Spinal cord (tissue), 10 donors: ENCODE measurements at places on chromosomes 3 and 15. TPM values are rescaled to one million over a fixed set of nuclear protein-coding genes. Genes with fewer than 3 reads are reported as not detected.

The CHL1 gene
- polyA plus RNA-seq: 219 TPM

The GMNC gene
- 2.9 TPM for polyA plus RNA-seq

The FBN1 gene
- 33.3 TPM for polyA plus RNA-seq

The RBP2 gene
- 0.23 TPM for polyA plus RNA-seq

The CLDN18 gene
- polyA plus RNA-seq: 1.3 TPM

The EPHB1 gene
- polyA plus RNA-seq: 31.0 TPM

The CPLX3 gene
- 0.68 TPM for polyA plus RNA-seq

The NUTM1 gene
- 0.06 TPM for polyA plus RNA-seq

The PLA2G4D gene
- polyA plus RNA-seq: 0.10 TPM

The VGLL3 gene
- polyA plus RNA-seq: 2.8 TPM

The FETUB gene
- polyA plus RNA-seq: not detected

The LRRN1 gene
- polyA plus RNA-seq: 188 TPM

The NR1I2 gene
- 0.43 TPM for polyA plus RNA-seq

The GRAMD1C gene
- 13.1 TPM for polyA plus RNA-seq

The FBXO40 gene
- polyA plus RNA-seq: not detected

The GABRR3 gene
- polyA plus RNA-seq: not detected

The LINGO1 gene
- polyA plus RNA-seq: 149 TPM

The TCF12 gene
- 128 TPM for polyA plus RNA-seq

The COL6A5 gene
- 0.05 TPM for polyA plus RNA-seq

The BFSP2 gene
- not detected for polyA plus RNA-seq

The TRIM42 gene
- not detected for polyA plus RNA-seq

The GLDN gene
- polyA plus RNA-seq: 4.4 TPM

The ARPC4 gene
- polyA plus RNA-seq: 138 TPM

The TMC3 gene
- 1.9 TPM for polyA plus RNA-seq

The DPPA4 gene
- polyA plus RNA-seq: 17.8 TPM

The IL17RD gene
- polyA plus RNA-seq: 28.5 TPM
